ENCODE measurements at places on chromosomes 5 and 9. TPM values are rescaled to one million over a fixed set of nuclear protein-coding genes. Genes with fewer than 3 reads are reported as not detected.
A peak's percentile ranks its signal among the peaks of the same experiment; 100 is the strongest.

DNA sequence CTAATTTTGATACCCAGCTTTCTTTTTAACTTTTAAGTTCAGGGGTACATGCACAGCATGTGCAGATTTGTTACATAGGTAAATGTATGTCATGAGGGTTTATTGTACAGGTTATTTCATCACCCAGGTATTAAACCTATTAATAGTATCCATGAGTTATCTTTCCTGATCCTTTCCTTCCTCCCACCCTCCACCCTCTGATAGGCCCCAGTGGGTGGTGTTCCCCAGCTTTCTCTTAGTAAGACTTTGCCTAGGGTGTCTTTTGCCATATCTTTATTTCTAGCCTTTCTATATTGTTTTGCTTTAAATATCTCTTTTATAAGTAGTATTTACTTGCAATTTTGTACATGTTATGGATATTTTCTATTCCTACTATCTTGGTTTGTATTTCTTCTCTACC, 243.7 kb downstream of the SGCD start:
- no peaks in the 10 kb centered on the region for H3K36me3 ChIP-seq
- H3K4me1 ChIP-seq: no peaks in the 10 kb centered on the region

- no peak for DNase-seq
- no peaks in the 10 kb centered on the region for H3K4me1 ChIP-seq
- H3K36me3 ChIP-seq: no peaks in the 10 kb centered on the region
- H3K27me3 ChIP-seq: no peaks in the 10 kb centered on the region
Observed at GRCh38 chr5:115941051-115941675, 21.1 kb upstream of the LVRN start.

DNA sequence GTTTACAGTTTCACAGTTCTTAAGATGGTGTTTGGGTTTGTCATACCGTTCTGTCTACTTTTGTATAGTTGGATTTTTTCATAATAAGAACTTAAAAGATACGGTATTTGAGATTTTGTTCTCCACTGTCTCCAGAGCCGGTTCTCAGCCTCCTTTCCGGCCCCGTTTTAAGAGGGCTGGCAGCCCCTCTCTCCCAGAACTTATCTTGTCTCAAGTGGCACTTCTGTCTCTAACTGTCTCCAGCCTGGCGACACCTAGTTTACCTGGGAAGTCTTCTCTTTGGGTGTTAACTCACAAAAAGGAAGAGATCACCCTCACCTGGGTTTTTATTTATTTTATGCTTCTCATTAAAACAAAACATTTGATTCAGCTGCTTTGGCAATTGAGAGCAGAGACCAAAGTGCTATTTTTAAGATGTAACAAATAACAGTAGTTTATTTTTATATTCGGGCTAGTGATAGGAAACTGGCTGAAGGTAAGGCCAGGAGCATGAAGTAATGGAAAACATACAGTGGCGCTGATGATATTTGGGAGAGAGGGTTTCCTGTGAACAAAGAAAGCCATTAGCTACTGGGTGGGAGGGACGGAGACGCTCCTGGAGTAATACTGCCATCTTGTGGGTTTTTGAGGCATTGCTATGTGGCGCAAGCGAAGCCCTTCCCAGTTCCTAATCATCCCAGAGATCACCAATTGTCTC, 48.3 kb downstream of the ACER2 start:
- H3K4me1 ChIP-seq: peaks cover 15% of the 10 kb centered on the region
- H3K27me3 ChIP-seq: peaks cover 9% of the 10 kb centered on the region
- no peaks in the 10 kb centered on the region for H3K36me3 ChIP-seq
- peak overlapping the region; percentile 35 for H3K4me3 ChIP-seq
- H3K27ac ChIP-seq: peak overlapping the region; percentile 16

- peaks cover 9% of the 10 kb centered on the region for H3K36me3 ChIP-seq
- peak overlapping the region; percentile 98 for H3K4me3 ChIP-seq
- peak; percentile 8 for DNase-seq
- H3K4me1 ChIP-seq: peaks cover 34% of the 10 kb centered on the region
Observed at GRCh38 chr9:104091708-104092107, 2.4 kb upstream of the SMC2 start.

DNA sequence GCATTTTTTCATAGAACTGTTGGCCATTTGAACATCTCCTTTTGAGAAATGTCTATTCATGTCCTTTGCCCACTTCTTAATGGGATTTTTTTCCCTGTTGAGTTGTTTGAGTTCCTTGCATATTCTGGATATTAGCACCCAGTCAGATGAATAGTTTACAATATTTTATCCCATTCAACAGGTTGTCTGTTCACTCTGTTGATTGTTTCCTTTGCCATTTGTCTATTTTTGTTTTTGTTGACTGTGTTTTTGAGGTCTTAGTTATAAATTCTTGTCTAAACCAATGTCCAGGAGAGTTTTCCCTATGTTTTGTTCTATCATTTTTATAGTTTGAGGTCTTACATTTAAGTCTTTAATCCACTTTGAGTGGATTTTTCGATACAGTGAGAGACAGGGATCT, 139.0 kb upstream of the TNPO1 start:
- no peak overlapping the region for H3K27ac ChIP-seq
- no peaks in the 10 kb centered on the region for H3K4me1 ChIP-seq
- no peak for DNase-seq
- H3K27me3 ChIP-seq: peaks cover 3% of the 10 kb centered on the region
- H3K36me3 ChIP-seq: no peaks in the 10 kb centered on the region
- H3K4me3 ChIP-seq: no peak overlapping the region

The TSSK1B gene
- total RNA-seq: not detected

The GZMA gene
- total RNA-seq: 88.1 TPM

The OTP gene
- total RNA-seq: not detected

Measured in activated T-helper 1 cell treated with anti-CD3 and anti-CD28 coated beads, Interleukin-12 subunit alpha, Interleukin-12 subunit beta, Interleukin-2, Interleukin-4 antibody, amounts not matched to agents 30 ng/mL and 10 ng/mL and 1 ng/mL, durations not matched to agents 14 hours and 24 hours and 36 hours (primary cell).